Mesothelial cell of epicardium (in vitro differentiated cells): ENCODE measurements at places on chromosomes 1 and 21.

- no peak for DNase-seq
Observed at GRCh38 chr21:45135868-45136267, 61.5 kb downstream of the ADARB1 start.

DNA sequence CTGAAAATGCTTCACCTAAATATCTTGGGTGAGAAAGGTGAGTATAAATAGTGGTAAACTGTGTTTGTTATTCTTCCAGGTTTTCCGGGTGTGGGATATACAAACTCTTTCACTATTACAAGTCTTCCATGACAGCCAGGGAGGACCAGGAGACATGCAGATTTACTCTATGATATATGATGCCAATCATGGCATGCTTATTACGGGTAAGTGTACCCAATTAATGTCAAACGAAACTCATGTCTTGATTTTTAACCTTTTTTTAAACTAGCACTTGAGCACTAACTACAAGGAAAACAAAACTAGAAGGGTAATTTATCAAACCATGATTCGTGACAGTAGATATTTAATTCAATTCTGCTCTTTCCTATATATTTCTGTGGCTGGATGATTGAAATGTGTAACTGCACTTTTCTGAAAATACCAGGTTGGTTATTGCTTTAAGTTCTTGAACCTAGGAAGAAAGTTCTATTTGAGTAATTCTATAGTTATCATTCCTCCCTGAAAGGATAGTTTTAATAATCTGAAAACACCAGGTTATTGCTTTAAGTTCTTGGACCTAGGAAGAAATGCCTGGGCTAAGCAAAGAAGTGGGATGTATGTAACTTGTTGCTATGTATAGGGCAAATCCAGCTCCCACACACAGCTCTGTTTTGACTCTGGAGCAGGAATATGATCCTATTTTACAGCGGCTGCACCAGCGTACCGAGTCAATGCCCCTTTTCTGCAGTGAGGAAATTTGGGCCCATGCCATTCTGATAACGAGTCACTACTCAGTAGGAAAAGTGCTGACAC, 86.4 kb downstream of the WDR64 start:
- DNase-seq, result no peak

DNA sequence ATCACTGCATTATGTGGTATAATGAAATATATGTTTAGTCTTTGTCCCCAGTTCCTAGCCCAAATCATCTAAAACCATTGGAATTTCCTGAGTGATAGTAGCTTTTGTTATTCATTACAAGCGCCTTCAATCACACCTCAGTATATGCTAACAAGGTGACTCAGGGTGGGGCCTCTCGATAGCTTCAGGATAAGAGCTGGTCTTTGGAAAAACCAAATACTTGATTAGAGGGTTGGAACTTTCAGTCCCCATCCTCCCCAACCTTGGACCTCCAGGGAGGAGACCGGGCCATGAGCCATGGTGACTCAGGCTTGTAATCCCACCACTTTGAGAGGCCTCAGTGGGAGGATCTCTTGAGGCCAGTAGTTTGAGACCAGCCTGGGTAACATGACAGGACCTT, 5.1 kb upstream of the BRDT start:
- no peak for DNase-seq

- no peak for DNase-seq
Observed at GRCh38 chr1:206021626-206022365, 1.9 kb downstream of the CTSE start.

GRCh38 chr1:116494745-116495144, 76.1 kb downstream of the CD58 start:
- DNase-seq, result no peak
